ENCODE measurements at places on chromosomes 3 and 15.

DNA sequence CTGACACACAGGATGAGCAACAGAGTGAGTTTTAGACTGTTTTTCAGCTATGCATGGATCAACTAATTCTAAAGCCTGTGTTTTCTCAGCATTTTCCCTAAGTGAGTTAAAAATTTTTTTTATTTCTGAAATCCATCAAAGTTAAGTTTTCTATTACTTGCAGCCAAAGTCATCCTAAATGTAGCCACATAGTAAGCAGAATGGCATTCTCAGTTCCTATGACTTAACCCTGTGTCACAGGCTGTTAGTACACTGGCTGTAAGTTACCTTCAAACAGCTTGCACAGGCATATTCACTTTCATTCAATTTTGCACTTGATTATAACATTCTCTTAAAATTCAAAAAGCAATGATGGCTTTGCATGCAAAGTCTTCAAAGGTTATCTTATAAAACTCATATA, 368.2 kb downstream of the OCA2 start:
- no peak for DNase-seq

GRCh38 chr15:85129881-85130280, 148.2 kb downstream of the PDE8A start:
- no peak for DNase-seq

GRCh38 chr15:69973102-69973714, 124.5 kb downstream of the TLE3 start:
- no peak for DNase-seq

DNA sequence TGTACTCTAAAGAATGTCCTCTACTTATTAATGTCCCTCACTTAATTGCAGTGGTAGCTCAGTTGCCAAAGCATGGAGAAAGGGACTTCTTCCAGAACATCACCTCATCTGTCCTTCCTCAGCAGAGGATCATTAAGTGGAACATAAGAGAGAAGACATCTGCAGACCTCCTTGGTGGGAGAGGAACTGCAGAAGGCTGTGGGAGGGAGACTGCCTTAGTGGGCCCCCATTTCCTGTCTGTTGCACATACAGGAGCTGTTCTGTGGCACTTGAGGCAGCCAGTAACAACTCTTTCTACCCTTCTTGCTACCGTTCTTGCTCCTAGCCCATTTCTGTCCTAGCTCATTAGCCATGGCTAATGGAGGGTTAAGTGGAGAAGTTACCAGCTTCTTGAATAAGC, 33.6 kb downstream of the HPS3 start:
- no peak for DNase-seq

DNA sequence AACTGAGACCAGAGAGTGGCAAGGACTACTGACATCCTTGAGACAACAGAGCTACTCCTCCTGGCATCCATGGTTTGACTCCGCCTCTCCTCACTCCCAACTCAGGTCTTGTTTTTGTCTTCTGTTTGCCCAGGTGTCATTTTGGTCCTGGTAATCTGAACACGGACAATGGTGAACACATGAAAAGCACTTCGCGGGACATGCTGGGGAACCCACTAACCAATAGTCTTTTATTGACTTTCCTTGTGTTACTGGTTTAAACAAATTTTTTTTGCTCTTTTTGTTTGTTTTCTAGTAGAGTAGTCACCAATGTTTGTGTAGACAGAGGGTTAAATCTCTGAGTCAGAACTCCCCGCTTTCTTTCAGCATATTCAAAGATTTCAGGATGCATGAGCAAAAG, 38.4 kb downstream of the LARP6 start:
- DNase-seq, result no peak

- DNase-seq, result no peak
These were observed 5.8 kb upstream of the PLD1 start for GRCh38 chr3:171815973-171816595.

GRCh38 chr3:63295806-63296205, 17.7 kb downstream of the SYNPR start:
- no peak for DNase-seq

DNA sequence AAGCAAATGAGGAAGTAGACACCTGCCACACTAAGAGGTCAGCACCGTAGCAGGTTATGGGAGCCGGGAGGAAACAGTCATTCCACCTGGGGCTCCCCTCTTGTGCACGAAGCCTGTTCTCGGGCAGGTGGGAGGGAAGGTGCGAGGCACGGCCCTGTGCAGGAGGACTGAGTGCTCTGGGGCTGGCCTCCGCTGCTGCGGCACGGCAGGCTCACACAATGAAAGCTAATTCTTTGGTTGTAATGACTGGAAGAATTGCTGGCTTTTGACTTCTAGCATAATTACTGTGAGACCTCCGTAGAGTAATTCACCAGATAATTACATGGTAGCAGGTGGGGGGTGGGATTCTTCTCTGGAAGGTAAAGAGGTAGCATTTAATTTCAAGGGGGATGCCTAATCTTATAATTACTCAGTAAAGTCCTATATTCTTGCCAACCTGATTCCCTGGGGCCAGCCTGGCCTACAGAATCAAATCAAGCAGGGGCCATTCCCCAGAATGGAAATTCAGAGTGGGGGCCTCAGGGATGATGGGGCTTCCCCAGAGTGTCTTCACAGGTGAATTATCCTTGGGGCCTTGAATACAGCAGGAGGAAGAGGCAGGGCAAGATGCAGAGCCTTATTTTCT, 129.1 kb downstream of the TPRA1 start:
- no peak for DNase-seq

- no peak for DNase-seq
These were observed 219.1 kb downstream of the ZNF385D start for GRCh38 chr3:21531909-21532308.

DNA sequence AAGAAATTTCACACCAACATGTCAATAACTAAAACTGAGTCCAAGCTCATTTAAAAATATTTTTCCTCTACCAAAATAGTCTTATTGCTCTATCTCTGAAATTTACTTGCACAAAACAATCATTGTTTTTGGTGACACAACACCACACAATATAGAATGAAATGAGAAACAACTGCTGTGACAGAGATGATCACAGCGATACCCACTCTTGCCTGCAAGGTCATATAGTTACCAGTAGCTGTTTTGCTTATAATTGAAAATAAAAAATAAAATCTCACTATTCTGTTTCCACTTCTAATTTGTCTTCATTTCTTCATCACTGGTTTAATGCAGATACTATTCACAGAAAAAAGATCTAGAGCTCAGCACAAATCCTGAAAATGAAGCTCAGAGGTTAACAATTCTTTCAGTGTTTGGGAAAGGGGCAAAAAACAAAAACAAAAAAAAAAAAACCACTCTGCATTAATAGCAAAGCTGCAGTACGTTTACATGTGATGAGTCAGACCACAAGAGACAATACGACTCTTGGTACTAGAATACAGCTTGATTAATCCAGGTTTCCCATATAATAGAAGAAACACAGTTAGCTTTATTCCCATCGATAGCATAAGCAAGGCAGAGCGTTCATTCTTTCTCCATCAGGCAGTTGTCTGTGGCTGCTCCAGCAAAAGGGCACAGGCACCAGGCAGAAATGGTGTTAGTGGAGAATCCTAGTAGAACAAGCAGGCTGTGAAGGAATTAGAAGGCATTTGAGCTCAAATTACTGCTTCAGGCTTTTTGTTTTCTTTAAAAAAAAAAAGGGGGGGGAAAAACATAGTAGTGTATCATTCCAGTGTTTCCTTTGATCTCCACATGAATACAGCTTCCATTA, 773 bp downstream of the ANKRD28 start:
- DNase-seq, result no peak

Measured in right renal pelvis (tissue), 4 donors.